ENCODE measurements at places on chromosomes 2 and 18.

DNA sequence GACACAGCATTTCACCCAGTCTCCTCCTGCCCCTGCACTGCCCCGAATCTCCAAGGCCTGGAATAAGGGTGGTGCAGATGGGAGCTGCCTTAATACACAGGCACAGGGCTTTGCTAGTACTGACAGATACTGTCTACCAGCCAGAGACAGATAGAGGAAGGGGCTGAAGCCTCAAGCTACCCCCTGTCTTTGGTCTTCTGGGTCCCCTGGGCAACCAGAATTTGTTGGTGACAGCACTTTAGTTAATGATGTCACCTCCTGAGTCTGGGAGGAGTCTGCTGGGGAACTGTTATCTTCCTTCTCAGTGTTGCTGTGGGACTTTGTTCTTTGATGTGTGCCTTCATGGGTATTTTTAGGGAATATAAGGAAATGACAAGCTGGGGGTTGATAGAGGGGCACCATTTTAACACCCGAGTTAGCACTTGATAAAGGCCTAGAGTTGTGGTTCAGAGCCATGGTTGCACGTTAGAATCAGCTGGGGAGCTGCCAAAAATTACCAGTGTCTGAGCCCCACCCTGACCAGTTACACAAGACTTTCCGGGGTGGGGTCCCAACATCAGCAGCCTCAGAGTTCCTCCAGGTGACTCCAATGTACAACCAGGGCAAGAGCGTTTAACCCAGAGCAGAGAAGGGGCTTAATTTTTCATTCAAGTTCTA is 136.8 kb downstream of the SMAD7 start:
- no peak for DNase-seq

GRCh38 chr2:180322781-180323180 is 315.7 kb upstream of the CWC22 start:
- peak; percentile 41 for DNase-seq

- no peak for DNase-seq
Measured at GRCh38 chr2:73292906-73293533, 328 bp downstream of the EGR4 start.

DNA sequence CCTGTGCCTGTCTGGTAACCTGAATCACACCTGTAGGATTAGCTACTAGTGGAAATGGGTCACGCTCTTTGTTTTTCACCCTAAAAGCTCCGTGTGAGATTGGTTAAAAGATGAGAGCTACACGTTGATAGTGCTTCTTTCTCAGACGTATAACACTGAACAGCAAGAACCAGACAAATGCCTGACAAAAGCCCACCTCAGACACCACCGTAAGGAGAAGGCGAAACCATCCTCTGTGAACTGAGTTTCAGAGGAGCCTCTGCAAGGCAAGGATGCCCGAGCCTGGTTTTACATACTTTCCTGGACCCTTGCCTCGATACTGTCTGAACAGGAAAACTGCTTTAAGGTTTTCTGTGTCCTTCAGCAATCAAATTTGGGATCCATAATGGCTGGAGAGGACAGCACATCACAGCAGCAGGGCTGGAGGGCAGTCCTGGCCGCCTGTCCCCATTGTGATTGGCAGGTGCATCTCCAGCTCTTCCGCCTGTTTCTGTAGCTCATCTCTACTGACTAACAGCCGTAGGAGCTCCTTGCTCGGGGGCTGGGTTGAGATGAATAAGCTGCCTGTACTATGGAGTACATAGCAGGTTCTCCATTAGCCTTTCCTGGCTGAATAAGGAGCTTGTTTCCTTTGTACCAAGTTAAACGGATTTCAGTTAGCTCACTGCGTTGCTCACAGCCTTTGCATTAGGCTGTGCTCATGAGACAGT is 155.5 kb downstream of the MYT1L start:
- DNase-seq, result no peak

DNA sequence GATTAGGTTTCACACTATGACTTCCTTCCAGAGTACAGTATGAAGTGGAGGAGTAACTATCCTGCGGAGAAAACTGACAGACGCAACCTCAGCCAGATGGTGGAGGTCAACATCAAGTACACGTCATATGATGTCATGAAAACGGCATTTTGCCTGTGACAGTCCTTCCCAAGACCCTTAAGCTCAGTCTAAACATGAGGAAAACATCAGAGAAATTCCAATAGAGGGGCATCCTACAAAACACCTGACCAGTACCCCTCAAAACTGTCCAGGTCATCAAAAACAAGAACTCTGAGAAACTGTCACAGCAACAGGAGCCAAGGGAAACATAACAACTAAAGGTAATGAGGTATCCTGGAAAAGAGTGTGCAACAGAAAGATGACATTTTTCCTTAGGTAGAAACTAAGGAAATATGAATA is 1.7 kb downstream of the RNU4ATAC start:
- DNase-seq, result peak; percentile 36

DNA sequence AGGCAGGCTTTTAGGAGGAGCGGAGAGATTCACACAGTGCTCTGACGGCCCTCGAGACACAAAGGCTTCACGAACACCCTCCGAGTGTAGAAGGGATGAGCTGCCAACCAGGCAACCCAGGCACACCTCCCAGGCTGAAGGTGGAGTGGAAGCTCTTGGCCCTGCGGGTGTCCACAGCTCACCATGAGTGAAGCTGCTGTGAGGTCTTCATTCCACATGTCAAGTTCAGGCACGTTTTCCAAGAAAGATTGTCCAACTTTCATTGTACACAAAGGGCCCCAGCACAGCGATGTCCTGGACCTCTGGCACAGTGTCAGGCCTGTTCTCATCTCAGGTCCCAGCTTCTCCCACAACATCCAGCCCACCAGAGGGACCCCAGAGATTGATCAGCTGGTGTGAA is 13.4 kb downstream of the PARD6G start:
- DNase-seq, result no peak

DNA sequence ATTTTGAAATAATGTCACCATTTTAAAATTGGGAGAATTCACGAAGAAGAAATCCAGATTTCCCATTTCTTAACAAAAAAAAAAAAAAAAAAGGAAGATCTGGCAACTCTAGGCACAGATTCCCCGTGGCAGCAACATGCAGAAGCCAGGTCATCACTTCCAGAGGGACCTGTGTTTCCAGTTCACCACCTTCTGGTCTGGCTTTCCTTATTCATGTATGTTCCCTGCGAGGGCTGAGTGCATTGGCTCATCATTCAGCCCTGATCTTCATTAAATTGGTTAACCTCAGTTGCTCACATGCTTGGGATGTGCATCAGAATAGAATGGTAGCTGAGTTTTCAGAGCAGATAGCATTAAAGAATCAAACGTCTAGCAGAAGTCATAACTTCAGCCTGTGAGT is 25.0 kb upstream of the MAP3K20 start:
- no peak for DNase-seq

GRCh38 chr18:56176751-56177150 is 461.6 kb downstream of the TXNL1 start:
- DNase-seq, result no peak

DNA sequence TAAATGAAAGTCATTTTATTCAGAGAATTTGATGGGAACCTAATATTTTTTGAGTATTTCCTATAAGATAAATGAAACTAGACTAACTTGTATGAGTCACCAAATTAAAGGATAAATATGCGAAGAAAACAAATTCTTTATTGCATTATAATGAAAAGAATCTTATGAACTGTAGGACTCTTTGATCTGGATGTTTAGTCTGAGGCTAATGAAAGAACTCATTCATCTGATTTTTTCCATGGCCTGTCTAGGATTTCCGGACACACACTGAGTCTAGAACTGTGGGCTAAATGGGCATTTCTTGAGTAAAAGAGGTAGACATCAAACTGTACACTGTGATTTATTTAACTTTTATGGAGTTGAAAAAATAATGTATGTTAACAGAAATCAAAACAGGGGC is 43.0 kb downstream of the ZNF519 start:
- no peak for DNase-seq

- no peak for DNase-seq
Measured at GRCh38 chr18:23900994-23901393, 113.6 kb upstream of the TTC39C start.

DNA sequence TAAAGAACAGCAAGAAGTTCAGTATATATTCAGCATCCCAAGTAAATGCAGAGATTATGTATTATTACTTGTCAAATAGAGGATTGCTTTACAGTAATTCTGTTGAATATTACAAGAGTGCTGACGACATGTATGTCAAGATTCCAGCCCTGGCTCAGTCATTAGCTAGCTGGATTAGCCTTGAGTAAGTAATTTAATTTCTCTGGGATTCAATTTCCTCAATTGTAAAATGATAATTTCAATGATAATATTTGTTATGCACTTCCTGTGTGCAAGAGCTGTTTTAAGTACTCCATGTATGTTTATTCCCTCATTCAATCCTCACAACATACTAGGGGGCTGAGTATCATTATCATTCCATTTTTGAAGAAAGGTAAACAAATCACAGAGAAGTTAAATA is 44.0 kb downstream of the TCF4 start:
- DNase-seq, result no peak

DNA sequence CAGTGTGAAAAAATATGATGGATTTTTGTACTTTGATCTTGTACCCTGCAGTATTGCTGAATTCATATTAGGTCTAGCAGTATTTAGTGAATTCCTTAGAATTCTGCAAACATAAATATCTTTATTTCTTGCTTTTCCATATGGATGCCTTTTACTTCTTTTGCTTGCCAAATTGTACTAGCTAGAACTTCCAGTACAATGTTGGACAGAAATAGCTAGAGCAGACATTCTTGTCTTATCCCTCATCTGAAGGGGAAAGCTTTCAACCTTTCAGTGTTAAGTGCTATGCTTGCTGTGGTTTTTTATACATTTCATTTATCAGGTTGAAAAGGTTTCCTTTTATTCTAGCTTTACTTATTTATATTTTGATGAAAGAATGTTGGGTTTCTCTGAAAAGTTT is 1321.9 kb upstream of the CHAC2 start:
- DNase-seq, result no peak

DNA sequence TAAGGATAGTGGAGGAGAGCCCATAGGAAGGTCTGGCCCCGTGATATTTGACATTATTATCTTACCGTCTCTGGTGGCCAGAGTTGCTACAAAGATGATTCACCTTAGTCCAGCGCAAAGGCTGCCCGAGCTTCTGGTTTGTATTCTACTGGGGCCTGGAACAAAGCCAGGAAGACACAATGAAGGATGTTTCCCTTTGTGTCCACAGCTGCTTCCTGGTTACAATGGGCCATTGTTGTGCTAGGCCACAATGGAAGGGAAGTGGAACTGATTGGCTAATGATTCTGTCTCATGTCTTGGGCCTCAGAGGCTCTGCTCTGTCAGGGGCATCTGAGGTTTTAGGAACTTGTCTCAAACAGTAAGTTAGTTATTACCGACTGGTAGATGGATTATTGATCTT is 132.2 kb downstream of the TDRD15 start:
- no peak for DNase-seq

DNA sequence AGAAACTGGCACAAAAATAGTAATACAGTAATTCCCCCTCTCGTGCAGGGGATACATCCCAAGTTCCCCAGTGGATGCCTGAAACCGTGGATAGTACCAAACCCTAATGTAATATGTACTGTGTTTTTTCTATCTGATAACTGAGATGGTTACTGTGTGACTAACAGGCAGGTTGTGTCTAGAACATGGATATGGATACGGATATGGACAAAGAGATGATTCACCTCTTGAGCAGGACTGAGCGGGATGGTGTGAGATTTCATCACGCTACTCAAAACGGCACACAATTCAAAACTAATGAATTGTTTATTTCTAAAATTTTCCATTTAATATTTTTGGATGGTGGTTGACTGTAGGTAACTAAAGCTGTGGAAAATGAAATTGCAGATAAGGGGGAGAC is 3.4 kb downstream of the MBD1 start:
- DNase-seq, result peak; percentile 60

DNA sequence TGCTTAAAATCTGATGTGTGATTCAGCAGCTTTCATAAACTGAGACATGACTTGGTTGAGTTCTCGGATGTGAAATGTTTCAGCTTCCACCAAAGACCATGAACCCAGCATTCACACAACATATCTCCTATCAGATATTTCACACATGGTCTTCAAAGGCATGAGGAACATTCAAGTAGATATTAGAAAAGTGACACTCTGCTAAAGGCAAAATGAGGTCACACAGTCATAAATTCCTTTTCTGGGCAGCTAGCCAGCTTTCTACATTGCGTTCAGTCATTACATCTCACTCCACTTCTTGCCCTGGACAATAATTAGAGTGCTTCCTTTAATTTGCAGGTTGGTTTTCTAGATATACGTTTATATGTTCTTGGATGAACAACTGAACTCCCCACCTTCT is 96.7 kb downstream of the GAREM1 start:
- DNase-seq, result no peak

- no peak for DNase-seq
Measured at GRCh38 chr2:197140045-197140444, 170.5 kb downstream of the ANKRD44 start.

GRCh38 chr2:96507957-96508520 is 2.9 kb upstream of the NEURL3 start:
- DNase-seq, result peak; percentile 22

DNA sequence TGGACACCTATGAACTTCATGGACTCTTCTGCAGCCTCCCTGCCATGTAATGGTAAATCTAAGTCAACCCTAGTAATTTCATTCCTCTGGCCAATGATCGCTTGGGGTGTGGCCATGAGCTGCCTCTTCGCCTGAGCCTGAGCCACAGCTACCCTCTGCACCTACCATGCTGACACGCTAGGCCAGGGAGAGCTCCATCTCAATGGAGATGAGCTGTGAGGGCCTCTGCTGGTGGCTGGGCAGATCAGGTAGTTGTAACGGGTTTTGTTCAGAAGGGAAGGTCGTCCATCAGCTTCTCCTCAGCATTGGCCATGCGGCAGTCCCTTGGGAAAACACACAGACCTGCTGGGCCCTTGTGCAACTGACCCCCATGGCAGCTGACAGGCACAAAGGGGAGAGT is 24.4 kb downstream of the MPHOSPH10 start:
- DNase-seq, result no peak

DNA sequence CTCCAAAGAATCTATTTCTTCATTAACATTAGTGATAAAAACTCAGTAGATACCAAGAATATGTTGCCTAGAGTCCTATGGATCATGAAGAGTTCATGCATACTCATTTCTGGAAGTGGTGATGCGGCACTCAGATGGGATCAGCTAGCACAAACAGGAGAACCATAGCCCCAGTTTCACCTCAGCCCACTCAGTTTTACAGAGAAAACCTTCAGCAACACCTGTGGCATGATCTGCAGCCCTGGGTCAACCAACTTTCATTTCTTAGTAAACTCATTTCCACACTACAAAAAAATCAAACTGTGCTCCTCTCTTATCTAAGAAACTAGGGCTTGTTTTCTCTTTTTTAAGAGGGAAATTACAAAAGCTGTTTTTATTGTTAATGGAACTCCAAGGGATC is 569.4 kb downstream of the CCDC85A start:
- no peak for DNase-seq

Measured in HFFc6 (cell line).